Muscle of back (tissue), 13 donors: ENCODE measurements at places on chromosomes 3 and 15.
A peak's percentile ranks its signal among the peaks of the same experiment; 100 is the strongest.

DNA sequence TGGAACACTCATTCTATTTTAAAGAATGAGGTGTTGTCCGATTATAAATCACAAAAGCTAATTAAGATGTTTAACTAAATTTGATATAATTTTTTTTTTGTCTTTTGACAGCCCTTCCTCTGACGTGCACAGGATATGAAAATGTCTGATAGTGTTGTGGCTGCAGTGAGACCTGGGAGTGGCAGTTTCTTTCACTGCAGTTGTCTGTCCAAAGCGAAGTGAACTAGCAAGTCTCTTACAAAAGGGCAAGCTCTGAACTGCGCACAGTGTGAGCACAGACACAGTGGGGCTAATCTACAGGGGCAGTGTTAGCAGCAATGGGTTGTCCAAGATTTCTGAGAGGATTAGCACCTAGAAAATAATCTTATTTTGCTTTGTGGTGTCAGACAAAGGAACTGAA is 29.1 kb upstream of the MYRIP start:
- DNase-seq = no peak

- no peak for DNase-seq
Observed at GRCh38 chr3:32436816-32437189, 45.1 kb downstream of the CMTM7 start.

DNA sequence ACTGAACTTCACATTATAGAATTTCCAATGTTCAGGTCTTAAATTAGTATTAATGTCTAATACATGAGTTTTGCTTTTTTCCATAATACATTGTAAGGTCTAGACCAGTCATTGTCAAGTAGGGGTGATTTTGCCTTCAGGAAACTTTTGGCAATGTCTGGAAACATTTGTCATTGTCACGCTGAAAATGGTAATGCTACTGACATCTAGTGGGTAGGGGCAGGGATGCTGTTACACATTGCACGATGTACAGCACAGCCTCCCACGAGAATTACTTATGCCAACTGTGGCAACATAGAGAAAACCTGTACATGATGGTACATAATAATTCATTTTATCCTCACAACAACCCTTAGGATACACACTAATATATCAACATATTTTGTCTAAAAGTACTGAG is 384.1 kb downstream of the CADM2 start:
- DNase-seq = no peak

GRCh38 chr3:27861046-27862036 is 139.2 kb upstream of the EOMES start:
- no peak for DNase-seq

- DNase-seq = no peak
Observed at GRCh38 chr3:197573048-197573767, 17.4 kb upstream of the BDH1 start.

- DNase-seq = no peak
Observed at GRCh38 chr15:89401631-89402517, 67.2 kb upstream of the POLG start.

DNA sequence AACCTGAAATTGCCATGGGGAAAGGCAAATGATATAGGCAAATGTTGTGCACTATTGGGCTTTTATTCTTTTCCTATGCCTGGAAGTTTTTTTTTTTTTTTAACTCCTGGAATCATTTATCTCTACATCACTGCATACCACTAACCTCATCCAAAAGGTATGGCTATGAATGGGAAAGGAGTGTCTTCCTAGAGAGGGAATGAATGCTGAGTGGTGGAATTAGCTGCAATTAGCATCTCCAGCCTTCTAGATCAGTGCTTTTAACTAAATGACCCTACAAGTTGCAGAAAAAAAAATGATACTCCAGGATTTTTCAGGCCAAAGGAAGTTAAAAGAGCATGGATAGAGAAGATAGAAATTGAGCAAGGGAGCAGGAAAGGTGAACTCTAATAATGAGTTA is 429.8 kb upstream of the PDZRN3 start:
- no peak for DNase-seq

- DNase-seq = no peak
Observed at GRCh38 chr15:98794748-98795147, 146.4 kb downstream of the IGF1R start.

- peak; percentile 54 for DNase-seq
Observed at GRCh38 chr3:194872669-194872977, 186.9 kb downstream of the FAM43A start.

- no peak for DNase-seq
Observed at GRCh38 chr3:154148541-154148940, 27.4 kb downstream of the ARHGEF26 start.

DNA sequence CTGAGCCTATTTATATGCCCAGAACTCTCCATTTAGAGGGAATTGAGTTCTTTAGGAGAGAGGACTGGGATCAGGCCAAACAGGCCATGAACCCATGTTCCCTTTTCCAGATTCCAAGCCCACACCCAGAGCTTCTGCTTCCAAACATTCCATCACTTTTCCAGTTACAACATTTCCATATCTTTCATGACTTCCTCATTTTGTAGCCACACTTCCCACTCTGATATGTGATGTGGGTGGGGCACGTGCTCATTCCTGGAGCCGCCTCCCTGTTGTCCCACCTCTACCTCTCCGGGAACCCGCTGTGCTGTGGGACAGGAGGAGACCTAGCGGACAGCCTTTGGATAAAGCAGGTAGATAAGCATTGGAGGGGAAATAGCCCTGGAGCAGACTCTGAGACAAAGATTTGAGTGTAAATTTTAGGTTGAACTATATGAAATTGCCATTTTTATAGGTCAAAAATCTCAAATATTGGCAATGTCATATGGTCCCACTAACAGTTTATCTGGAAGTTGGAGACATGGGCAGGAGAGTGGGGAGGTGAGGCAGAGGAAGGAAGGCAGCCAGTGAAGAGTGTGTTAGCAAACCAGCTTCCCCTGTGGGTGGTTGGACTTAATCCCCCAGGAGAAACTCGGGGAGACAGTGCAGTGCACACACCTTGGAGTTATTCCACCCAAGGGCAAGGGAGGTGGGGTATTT is 31.8 kb downstream of the CYP8B1 start:
- peak; percentile 53 for DNase-seq

GRCh38 chr3:34072297-34072696 is 273.9 kb downstream of the PDCD6IP start:
- DNase-seq = no peak

- no peak for DNase-seq
Observed at GRCh38 chr3:131702146-131702545, 199.4 kb upstream of the MRPL3 start.

DNA sequence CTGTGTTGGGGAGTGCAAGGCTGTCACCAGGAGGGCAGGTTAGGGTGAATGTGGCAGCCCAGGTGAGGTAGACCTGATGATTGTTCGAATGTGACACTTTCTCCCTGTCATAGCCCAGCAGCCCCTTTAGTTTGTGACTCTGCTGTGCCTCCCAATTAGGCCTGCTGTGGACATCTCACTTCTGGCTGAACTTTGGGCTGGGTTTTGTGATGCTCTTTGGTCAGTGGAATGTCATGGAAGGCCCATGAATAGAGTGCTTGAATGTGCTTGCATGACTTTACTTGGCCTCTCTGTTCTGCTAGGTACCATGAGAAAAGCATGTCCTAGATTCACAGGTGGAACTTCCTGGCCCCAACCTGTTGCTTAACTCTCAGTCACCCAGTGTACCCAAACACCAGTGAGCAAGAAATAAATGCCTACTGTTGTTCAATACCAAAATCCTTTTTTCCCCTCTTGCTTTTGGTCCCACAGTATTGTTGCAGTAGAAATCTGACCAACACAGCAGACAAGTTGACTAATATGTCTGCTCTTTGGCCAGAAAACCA is 249.7 kb downstream of the PTPRG start:
- no peak for DNase-seq

DNA sequence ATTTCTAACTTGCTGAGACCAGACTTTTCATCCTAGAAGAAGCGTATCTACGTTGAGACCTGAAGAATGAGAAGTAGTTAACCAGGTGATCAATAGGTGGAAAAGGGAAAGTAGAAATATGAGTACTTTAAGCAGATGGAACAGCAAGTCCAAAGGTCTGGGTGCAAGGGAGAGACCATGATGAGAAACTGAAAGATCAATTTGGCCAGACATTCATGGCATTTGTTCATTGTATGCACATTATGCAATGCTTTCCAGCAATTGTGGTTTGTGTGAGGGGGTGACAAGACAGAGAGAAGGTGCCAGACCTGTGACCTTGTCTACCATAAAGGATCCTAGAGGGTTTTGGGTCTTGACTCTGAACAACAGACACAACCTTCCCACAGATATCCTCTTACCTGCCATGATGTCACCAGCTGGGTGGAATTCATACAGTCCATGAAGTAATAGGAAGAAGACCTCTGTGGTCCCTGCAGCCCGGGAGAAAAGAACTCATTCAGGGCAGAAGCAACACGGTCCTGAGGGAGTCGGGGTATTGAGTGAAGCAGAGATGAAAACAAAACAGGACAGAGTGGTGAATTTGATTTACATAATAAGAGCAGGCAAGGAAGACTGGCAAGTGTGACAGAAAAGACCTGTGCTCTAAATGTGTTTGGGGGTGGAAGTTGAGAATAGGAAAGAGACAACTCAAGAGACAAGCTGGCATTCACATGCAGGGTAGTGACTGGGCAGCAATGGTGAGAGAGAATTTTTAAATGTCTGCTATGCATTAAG is 63.4 kb upstream of the PSMD6 start:
- no peak for DNase-seq

GRCh38 chr3:11914041-11914440 is 67.4 kb upstream of the TAMM41 start:
- DNase-seq = no peak

GRCh38 chr3:159187232-159187631 is 385.4 kb downstream of the MFSD1 start:
- no peak for DNase-seq

- DNase-seq = no peak
Observed at GRCh38 chr3:49359623-49360022, 1.5 kb upstream of the GPX1 start.

DNA sequence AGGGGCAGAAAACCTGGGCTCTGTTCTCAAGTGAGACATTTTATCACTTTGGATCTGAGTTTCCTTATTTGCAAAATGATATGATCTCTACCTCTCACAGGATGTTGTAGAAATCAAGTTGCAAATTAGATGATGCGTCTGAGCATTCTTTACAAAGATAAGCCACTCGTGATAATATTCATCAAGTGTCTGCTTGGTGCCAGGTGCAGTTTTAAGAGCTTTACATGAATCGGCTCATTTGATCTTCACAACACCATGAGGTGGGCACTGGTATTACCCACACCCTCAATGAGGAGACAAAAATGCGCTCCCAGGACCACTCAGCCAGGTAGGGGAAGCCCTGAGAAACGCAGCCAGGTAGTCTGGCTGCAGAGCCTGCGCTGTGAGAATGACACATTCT is 59.1 kb upstream of the CA12 start:
- DNase-seq = no peak

- DNase-seq = no peak
Observed at GRCh38 chr3:150547045-150547741, 606 bp downstream of the EIF2A start.

DNA sequence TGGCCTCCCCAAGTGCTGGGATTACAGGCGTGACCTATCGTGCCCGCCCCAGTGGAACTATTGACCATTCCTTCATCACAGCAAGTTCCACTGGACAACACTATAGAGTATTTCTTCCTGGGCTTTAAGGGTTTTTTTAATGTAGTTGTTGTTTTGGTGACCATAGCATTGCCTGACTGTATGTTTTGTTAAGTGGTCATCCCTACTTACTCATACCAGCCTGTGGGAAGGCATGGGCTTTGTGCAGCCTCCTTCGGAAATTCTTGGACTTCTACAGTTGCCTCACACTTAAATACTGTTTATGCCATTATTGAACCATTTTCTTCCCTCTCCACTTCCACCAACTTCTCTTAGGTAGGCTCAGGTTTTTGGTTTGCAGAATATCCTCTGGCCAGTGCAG is 19.9 kb upstream of the ALPK3 start:
- DNase-seq = no peak

DNA sequence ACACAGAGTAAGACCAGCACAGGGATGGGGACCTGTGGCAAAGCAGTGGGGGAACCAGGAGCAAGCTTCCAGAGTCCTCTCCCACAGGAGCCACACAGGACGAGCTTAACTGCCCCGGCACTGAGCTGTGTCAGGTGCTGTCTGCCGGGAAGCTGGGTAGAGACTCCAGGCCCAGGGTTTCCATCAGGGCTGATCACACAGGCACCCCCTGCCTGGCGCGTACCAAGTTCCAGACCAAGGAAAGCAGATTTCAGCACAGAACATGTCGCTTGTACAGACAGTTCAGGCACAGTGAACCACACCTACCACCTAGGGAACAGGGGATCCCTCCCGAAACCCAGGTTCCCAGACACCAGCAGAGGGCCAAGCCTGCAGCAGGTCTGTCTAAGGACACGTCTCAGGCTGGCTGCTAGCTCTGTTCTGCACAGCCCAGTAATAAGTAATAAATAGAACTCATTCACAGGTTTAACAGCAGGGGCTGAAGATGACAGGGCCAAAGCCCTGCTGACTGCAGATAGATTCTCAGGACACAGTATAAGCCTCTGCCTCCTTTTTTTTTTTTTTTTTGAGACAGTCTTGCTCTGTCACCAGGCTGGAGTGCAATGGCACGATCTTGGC is 30.2 kb upstream of the OCA2 start:
- no peak for DNase-seq

GRCh38 chr15:72884311-72884710 is 100.8 kb upstream of the ADPGK start:
- no peak for DNase-seq

DNA sequence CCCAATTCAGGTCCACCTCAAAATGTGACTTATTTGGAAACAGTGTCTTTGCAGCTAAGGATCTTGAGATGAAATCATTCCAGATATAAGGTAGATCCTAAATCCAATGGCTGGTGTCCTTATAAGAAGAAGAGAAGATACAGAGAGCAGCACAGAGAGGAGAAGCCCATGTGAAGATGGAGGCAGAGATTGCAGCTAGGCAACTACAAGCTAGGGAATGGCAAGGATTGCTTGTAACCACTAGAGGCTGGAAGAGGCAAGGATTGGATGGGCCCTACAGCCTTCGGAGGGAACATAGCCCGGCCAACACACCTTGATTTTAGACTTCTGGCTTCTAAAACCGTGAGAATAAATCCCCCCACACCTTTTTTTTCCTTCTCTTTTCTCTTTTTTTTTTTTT is 38.5 kb downstream of the SYN2 start:
- DNase-seq = no peak

GRCh38 chr15:60223176-60223575 is 174.6 kb downstream of the ANXA2 start:
- no peak for DNase-seq

- no peak for DNase-seq
Observed at GRCh38 chr3:194989241-194989640, 281.7 kb downstream of the XXYLT1 start.

DNA sequence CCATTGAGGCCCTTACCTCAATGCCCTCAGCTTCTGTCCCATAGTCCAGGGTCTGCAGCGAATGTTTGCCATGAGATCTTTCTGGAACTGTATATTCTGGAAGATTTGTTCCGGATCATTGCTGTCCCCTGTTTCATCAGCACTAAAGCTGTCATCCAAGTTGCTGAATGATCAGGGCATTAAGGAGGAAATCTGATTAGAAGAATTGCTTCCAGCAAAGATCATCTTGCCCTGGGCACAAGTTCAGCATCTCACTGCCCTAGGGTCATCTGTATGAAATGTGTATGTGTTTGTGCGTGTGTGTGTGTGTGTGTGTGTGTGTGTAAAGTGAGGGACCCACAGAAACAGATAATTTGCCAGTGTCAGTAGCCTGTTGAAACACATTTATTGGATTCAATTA is 1.4 kb downstream of the TMC3 start:
- DNase-seq = no peak

- no peak for DNase-seq
Observed at GRCh38 chr3:46429250-46429649, 22.2 kb downstream of the CCRL2 start.

- no peak for DNase-seq
Observed at GRCh38 chr3:127413871-127414270, 126.0 kb upstream of the PRR20G start.

- DNase-seq = peak; percentile 93
Observed at GRCh38 chr3:172065527-172065926, 26.1 kb downstream of the FNDC3B start.
